ENCODE measurements at places on chromosomes 5 and 9.

DNA sequence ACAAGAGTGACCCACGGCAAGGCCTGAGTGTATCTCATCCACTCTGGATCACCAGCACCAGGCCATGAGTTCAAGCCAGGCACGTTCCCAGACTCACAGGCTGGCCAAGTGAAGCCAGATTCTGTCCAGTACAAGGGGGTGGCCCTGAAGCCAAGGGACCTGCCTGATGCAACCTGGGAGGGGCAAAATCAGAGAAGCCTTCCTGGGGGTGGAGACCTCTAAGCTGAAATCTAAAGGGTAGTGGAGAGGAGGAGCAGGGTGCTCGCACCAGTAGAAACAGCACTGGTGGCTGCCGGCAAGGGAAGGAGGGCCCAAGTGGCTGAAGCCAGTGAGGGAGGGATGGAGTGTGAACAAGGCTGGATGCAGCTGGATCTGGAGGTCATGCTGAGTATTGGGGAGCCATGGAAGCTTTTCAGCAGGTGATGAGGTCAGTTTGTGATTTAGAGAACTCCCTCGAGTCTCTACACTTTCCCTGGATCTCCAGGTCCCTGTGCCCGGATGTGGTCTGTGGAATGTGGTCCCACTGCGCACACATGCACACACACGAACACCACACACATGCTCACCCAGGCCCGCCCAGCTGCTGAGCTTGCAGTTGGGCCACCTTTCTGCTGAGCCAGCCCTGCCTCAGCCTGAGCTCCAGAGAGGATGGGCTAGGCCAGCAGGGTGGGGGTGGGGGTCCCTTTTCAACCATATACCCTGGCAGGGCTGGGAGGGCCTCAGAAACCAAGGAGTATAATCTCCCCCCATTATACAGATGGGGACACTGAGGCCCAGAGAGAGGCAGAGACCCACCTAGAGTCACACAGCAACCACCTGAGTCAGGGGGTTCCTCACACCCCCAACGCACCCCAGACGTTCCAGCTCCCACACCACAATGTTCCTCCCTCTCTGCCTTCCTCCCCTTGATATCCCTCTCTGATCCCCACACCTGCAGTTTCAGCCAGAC is 1.6 kb downstream of the PIP5KL1 start:
- DNase-seq: no peak

DNA sequence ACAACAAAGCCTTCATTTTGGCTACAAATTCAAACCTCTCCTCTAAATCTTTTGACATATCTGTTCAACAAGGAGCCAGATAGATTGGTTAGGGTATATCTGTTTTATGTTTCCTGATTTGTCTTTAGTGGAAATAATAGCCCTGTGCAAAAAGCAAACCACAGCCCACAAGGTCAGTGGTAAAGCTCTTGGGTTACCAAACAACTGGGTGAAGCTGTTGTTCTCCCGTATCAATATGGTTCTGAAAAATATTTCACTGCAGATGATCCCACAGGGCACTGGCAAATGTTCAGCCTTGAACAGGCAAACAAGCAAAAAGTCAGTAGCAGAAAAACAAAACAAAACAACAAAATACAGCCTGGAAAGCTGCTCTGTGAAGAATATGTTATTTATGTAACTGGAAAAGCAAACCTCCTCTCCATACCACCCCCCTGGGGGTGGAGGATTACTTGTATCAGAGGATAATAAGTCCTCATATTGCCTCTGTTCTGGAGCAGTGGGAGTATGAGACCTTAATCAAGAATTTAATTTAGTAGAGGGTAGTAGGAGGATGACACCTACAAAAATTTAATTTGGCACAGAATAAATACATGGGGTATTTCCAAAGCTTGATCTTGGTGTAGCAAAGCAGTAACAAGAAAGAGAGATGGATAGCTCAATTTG is 20.8 kb upstream of the PTBP3 start:
- DNase-seq: no peak

GRCh38 chr5:76483433-76483832 is 80.3 kb downstream of the IQGAP2 start:
- no peak for DNase-seq

DNA sequence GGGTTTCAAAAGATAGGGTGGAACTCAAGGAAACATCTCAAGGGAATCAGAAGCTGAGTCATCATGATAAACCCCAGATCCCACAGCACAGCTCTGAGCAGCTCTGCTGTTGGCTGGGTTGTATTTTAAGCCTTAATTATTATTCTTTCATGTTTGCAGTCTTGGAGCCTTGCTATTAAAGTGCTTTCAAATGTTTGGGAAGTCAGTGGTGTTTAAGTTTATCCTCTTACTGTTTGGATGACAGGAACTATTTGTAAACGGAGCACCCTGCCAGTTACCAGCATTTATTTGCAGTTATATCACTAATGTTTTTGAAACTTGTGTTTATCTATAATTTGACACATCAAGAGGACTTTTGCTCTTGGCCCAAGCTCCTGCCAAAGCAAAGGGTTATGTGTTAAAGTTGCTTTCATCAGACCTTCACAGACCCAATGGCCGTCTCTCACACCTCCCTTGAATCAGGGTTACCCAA is 141.1 kb upstream of the SPDL1 start:
- DNase-seq: no peak

- peak; percentile 63 for DNase-seq
These were observed at the start of gene RANBP17 for GRCh38 chr5:170861917-170862766. Gene RANBP17, plus strand, starts transcription at chr5:170862018.

DNA sequence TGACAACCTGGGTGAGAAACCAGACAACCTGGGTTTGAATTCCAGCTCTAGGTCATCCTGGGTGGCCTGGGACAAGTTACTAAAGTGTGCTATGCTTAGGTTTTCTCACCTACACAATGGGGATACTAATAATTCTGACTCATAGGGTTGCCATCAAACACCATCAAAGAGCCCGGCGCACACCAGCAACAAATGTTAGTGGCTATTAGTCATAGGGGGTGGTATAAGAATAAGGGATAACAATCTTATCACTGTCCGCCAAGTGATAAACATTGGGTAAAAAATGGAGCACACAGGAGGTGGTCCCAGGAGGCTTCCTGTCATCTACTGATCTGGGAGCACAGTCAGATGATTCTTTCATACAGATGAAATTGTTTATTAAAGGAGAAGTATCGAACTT is 61.4 kb upstream of the AFAP1L1 start:
- DNase-seq: no peak

GRCh38 chr5:40361378-40361777 is 318.3 kb upstream of the PTGER4 start:
- no peak for DNase-seq

- DNase-seq: no peak
These were observed 24.0 kb downstream of the STARD4 start for GRCh38 chr5:111488353-111488752.

- DNase-seq: no peak
These were observed 186.7 kb downstream of the PARP8 start for GRCh38 chr5:50853151-50853550.

Measured in kidney tubule cell (primary cell).